ENCODE measurements at places on chromosomes 2 and 18.

DNA sequence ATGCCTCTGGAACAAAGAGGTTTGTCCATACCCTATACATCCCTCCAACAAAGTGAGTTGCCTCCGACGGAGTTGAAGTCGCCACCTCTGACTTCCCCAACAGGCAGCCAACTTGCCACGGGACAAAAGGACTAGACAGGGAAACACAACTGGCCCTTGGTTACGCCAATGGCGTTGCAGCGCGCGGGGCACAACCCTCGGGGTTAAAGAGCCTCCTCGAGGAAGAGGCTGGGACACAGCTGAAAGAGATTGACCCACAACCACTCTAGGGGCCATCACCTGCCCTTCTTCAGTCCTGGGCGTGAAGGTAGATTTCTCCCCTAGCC lies 545 bp downstream of the GTF3C2 start:
- DNase-seq, result no peak

- DNase-seq, result no peak
Measured at GRCh38 chr2:9741110-9741509, 102.2 kb upstream of the TAF1B start.

DNA sequence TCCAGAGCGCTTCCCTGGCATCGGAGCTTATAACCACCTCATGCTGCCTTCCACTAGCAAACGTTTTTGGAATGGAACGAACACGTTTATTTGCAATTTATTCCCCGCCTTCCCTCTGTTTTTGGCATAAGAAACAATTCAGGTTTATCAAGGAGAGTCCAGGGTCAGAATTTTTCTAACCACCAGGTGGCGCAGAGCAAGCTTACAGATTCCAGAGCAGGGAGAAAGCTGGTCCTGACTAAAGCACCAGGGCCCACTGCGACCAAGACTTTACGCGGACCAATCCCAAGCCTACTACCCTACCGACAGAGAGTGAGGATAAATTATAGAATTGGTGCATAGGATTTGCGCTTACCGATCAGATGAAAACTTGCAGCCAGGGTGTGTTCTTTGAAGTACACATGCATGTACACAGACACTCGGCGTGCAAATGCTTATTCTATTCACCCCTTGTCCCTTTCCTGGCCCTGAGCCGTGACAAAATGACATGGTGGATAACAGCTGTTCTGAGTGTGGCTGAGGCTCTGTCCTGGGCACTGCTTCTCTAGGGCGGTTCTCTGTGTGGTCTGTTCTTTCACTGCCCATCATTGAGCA lies 34.7 kb downstream of the NAPG start:
- peak; percentile 53 for DNase-seq

DNA sequence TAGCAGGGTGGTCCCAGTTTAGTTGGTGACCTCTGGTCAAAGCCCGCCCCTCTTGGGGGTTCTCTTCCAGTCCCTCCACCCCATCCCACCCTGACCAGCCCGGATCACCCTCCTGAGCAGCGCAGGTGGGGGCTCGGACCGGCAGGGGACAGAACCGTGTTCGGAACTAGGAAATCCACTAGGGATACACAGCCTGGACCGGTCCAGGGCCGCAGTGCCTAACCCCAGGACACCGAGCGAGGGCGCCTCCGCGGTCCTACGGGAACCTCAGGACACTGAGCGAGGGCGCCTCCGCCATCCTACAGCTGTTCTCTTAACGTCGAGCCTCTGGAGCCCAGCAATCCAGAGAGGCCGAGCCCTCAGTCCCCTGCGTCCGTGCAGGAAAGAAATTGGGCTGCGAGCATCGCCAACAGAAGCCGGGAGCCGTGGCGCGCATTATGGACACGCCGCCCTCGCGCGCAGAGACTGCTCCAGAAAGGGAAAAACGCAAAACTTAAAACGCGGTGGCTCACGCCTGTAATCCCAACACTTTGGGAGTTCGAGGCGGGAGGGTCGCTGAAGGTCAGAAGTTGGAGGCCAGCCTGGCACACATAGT lies 8.5 kb downstream of the RAX start:
- no peak for DNase-seq

- no peak for DNase-seq
Measured at GRCh38 chr2:12006850-12007249, 260.4 kb downstream of the LPIN1 start.

DNA sequence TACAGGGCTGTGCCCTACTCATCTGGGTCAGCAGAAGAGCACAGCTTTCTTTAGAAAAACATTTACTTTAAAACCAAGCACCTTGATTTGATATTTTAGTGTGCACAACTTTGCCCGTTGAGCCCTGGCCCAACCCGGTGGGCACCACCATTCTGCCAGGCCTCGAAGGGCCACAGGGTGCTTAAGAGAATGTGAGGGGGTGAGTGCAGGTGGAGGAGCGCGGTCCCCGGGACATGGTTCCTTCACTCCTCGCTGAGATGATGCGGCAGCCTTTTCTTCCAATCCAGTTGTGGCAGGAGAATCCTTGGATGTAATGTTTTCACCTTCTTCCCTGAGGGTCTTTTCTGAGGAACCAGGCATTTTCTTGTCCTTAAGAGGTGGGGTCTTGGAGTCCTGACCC lies 119.0 kb downstream of the RPIA start:
- DNase-seq, result no peak

DNA sequence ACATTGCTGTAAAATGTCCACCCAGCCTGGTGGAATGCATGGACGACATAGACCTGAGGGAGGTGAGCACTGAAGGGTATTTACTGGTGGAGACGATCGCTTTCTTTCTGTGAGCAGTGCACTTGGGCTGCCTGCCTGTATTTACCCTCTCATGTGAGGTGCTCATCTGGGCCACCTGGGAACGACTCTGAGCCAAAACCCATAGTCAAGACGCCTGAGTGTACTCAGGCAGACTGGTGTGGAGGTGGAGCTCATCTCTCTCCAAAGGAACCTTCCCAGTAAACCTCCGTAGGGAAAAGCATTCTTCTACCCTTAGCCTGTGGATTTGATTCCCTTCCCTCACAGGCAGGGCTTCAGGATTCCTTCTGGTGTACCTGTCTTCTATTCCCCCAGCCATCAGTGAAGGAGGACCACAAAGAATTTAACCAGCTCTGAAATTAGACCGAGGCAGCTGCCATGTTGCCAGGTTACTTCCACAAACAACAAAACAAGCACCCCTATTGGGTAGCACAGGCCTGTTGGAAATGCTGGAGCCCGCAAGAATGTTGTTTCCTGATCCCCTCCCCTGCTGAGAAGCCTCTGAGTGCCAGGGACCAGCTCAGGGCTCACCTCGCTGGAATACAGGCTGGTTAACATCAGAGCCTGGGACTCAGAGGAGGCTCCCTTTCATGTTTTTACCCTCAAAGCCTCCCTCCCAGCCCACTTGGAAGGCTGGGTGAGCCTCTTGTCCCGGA lies 47.5 kb upstream of the TXNDC2 start:
- DNase-seq, result no peak

DNA sequence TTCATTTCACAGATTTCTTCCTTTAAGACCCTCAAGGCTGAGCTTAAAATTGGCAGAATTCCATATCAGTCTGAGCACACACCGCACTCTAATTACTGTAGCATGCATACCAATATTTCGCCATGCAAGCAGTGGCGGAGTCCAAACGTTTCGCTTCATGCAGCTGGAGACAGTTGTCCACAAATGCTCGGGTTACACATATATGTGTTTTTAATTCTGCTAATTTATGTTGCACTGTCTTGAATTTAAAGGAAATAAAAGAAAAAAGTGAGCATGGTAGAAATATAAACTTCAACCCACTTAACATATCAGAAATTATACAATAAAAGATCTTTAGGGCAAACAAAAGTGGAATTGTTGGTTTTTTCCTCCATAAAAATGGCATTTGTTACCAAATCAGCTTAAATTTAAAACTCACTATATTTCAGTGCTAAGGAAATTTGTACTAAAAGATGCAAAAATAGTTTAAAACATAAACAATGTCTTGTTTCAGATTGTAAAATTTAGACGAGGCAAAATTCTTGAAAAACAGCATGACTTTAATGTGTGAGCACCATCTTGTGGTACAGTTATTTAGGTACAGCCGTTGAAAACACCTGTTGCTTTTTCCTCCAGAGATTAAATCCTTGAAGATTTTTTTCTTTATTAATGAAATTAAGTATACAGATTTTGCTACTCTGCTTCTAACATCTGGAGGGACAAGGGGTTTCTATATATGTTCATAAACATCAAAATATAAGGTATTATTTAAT lies 24.1 kb upstream of the KANSL1L start:
- no peak for DNase-seq

DNA sequence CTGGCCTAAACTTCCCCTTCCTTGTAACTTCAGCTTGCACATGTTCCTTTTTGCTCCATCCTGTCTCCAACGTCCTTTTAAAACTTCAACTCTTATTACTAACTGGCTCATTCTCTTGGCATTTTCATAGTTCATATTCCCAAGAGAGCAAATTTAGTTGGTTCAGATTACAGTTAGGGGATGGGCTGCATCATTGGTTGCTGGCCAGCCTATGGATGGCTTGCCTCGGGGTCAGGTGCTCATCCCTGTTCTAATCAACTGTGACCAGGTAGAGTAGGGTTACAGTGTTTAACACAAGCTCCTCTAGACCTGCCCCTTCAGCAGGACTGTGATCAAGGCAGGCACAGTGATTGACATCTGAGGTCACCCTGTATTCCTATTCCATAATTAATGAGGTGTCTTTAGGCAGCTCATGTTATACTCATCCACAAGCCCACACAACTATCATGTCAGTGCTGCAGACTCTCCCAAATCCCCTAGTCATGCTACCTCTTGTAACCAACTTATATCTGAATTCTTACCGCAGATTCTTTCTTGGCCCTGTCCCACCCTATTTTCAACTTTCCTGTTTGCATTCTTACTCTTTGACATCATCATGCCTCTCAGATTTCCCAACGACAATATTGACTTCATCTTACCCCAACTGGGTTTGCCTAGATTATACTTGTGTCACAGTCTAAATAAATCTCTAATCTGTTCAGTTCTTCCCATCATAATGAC lies 293.3 kb downstream of the MTX2 start:
- DNase-seq, result no peak

DNA sequence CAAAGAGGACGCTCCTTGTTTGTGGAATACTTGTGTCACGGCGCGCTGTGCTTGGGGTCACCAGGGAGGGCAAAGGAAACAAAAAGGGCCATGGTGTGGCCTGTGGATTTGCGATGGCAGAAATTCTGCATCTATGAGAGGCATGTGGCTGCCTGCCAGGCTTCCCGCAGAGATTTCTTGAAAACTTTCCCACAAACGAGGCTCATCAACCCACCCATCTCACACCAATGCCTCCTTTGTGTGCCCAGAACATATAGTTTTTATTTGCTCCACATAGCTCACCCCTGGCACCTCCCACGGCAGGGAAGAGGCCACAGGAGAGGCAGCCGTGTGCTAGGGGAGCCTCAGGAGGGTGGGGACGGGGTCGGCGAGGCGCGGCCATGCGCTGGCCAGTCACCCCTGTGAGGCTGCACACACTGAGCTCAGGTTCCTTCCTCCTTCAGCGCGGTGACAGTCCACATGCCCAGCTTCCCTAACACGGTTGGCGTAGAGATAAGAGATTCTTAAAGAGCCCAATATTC lies 100.3 kb downstream of the MBP start:
- DNase-seq, result no peak

GRCh38 chr18:9096685-9097084 lies 5.8 kb upstream of the NDUFV2 start:
- DNase-seq, result no peak

- DNase-seq, result no peak
Measured at GRCh38 chr2:129813404-129813803, 166.1 kb upstream of the RAB6C start.

DNA sequence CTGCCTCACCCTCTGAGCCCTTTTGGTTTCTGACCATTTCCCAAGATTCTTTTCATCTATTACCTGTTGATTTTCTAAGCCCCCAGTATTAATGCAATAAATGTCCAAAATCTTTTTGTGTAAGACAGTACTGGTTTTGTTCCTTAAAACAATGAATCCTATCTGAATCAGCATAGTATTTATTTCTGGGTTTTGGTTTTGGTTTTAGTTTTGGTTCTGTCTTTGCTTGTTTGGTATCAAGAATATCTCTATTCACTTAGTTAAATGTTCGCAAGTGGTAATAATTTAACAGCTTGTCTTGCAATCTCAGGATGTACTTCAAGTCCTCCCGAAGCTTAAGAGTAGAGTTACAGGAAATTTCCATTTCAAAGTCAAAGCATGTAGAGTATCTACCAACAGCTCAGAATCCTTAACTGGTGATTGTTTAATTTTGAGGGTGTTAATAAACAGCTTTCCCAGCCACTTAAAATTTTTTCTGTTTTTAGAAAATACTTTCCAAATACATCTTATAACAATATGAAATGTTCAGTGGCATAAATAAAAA lies 67.7 kb upstream of the NEDD4L start:
- no peak for DNase-seq

- no peak for DNase-seq
Measured at GRCh38 chr2:119749477-119750012, 10.2 kb upstream of the PTPN4 start.

- no peak for DNase-seq
Measured at GRCh38 chr2:218275371-218276072, 5.2 kb downstream of the PNKD start.

DNA sequence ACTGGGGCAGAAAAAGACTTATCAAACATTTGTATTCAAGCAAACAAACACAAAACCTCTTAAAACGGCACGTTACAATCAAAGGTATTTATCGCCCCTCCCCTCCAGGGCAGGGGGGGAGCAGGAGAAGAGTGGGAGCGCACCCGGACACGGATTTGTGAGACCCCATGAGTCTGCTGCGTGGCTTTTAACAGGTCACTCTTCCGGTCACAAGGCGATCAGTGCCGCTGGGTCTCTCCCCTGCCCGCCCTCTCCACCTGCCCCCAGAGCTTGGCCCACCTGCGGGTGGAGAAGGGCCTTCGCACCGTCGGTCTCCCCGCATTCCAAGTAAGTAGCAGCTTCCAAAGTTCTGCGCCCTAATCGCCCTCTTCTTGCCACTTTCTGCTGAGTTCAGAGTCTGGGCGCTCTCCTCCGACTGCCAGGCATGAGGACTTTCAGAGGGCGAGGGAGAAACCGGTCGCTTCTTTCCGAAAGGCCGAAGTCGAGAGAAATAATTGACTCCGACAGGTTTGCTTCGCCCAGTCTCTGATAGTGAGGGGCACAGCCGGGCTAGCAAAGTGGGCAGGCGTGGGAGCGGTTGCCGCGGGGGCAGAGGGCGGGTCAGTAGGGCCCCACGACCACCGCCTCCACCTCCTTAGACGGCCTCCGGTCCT lies 800 bp downstream of the RPRM start:
- DNase-seq, result no peak

- DNase-seq, result peak; percentile 60
Measured at GRCh38 chr2:234913208-234913626, 38.6 kb upstream of the SH3BP4 start.

GRCh38 chr2:8400196-8400595 lies 281.7 kb upstream of the ID2 start:
- DNase-seq, result no peak

GRCh38 chr18:62781893-62782292 lies 66.6 kb downstream of the PHLPP1 start:
- peak; percentile 76 for DNase-seq

GRCh38 chr2:163182764-163183354 lies 344.3 kb upstream of the KCNH7 start:
- no peak for DNase-seq

- DNase-seq, result no peak
Measured at GRCh38 chr2:84388921-84389490, 70.1 kb downstream of the SUCLG1 start.

All from AG04450 (cell line).